ACHN (cell line): ENCODE measurements at places on chromosomes 2 and 18.

DNA sequence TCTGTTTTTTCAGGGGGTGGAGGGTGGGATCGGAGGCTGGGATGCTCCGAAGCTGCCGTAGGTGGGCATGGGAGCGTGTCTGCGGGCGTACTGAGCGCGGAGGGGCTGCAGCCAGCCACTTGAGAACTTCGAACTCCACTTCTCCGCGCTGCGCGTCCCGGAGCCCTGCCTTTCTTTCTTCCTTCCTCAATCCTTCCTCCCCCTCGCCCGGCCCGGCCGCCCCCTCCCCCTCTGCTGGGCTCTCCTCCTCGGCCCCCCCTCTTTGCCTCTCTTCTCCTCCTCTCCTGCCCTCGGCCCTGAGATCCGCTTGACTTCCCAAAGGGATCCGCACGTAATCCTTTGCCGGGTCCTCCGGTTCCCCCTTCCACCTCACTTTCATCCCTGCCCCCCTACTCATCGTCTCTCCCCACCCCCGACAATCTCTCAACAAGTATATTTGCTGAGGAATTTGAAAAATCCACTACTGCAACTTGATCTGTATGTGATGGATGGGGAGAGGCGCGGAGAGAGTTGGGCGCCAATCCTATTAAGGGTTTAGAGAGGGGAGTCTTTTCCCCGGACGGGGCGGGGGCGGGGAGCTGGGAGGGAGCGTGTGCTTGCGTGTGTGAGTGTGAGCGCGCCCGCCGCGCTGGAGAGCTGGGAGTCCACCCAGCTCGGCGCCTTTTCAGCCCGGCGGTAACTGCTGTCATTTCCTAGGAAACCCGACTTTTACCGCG is 1.1 kb downstream of the GLI2 start:
- peak; percentile 76 for DNase-seq

DNA sequence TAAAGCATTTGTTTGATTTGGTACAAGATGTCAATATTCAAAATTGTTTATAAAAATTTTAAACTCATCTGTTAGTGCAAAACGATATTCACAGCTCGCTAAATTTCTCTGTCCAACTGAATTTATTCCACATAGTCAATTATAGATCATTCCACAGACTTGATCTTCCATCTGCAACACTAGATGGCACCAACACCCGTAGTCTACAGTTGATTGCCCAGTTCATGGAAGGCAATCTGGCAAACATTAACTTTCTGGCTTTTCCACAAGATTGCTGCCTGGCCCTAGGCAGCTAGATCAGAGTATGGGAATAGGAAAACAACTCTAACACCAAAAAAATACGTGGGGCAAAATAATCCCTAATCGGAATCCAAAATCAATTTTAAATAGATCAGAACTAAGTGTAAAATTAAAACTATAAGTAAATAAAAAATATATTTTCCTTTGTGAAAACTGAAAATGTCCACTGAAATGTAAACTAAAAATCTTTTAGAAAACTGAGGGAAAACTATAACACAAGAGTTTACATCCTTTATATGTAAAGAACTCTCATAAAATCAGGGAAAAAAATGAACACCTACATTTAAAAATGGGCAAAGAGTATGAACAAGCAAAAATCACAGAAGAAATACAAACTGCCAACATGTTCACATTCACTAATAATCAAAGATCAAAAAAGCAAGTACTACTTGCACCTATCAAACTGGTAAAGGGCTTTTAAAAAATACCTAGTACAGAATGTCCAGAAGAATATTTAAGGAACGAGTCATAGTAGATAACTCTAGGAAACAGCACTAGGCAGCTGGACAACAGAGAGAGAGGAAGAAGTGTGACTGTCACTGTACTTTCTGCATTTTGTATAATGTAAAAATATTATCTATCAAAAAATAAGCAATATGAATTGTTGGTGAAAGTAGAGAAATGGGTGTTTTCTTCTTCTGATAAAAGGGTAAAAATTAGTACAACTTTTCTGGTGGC is 35.0 kb downstream of the RTN4 start:
- DNase-seq, result peak; percentile 95

- no peak for DNase-seq
These were observed 70.4 kb downstream of the LRRFIP1 start for GRCh38 chr2:237697586-237698357.

GRCh38 chr2:114022360-114023085 is 132.6 kb downstream of the ACTR3 start:
- peak; percentile 91 for DNase-seq

- no peak for DNase-seq
These were observed 51.3 kb downstream of the USP34 start for GRCh38 chr2:61419570-61419969.

DNA sequence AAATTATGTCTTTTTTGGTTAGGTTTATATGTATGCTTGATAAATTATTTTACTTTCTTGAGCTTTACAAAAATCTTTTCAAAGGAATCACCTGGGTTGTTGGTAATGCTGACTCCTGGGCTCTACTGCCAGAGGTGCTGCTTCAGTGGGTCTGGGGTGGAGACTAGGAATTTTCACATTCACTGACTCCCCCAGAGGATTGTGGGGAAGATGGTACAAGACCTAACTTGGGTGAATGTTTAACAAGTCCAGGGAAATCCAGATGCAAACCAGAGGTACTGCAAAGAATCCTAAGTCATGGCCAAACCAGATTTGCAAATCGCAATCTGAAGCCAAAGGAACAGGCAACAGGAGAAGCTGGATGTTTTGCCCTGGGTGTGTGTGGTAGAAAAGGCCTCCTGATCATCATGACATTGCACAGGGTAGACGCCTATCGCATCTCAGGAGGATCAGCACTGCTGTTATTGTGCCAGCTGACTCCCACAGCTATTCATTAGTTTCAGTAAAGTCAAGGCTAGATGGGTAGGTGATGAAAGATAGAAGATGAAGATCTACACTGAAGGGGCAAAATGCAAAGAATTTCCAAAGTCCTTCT is 185.2 kb downstream of the BARD1 start:
- no peak for DNase-seq
